ENCODE measurements at places on chromosomes 2 and 18. TPM values are rescaled to one million over a fixed set of nuclear protein-coding genes. Genes with fewer than 3 reads are reported as not detected.

CNTNAP5 gene
- not detected for polyA plus RNA-seq

UBE2E3 gene
- polyA plus RNA-seq = 138 TPM

IL1RL1 gene
- 0.14 TPM for polyA plus RNA-seq

EXOC6B gene
- 24.9 TPM for polyA plus RNA-seq

SOCS6 gene
- 34.1 TPM for polyA plus RNA-seq

HNMT gene
- polyA plus RNA-seq = 45.9 TPM

GPC1 gene
- 147 TPM for polyA plus RNA-seq
